ENCODE measurements at places on chromosomes 7 and 10. TPM values are rescaled to one million over a fixed set of nuclear protein-coding genes. Genes with fewer than 3 reads are reported as not detected.
A peak's percentile ranks its signal among the peaks of the same experiment; 100 is the strongest.

DNA sequence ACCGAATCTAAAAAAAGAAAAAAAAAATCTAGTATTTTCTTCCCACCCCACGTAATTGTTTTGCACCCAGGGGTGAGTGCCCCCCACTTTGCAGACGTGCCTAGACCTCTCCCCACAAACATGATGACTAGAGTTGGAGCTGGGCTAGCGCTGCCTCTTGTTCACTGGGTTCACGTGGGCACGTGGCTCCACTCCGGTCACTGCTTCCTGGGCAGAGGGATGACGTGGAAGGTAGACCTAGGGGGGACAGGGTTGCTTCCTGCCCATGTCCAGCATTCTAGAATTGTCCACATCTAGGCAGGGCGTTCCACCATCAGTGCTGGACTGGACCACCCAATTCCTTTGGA is 861 bp upstream of the LIMK1 start:
- no peak for DNase-seq

DNA sequence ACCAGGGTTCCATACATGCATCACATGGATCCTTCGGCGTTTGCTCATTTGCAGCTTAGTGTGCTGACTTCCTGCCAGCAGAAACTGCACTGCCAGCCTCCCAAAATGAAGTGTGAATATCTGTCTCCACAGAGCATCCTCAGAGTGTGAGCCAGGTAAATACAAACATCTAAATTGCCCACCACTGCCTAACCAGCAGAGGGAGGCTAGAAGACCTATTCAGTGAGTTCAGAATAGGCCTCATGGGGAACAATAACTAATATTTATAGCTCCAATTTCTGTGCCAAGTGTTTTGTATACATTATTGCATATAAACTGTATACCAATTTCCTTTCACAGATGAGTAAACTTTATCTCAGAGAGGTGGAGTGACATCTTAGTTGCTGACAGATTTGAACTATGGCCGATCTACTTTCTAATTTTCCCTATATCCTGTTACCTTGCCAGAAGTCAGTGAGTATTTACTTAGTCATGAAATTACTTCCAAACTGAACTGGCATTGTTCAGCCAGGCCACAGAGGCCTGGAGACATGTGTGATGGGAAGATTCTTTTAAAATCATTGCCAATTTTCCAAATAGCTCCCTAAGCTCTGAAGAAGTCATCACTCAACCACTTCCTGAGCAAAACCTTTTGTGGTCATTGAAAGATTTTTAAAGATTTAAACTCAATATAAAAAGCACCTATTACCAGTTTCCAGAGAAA is 926.5 kb upstream of the GHITM start:
- DNase-seq = no peak

GRCh38 chr10:69413221-69413865 is 3.4 kb downstream of the TACR2 start:
- peak; percentile 56 for DNase-seq

DNA sequence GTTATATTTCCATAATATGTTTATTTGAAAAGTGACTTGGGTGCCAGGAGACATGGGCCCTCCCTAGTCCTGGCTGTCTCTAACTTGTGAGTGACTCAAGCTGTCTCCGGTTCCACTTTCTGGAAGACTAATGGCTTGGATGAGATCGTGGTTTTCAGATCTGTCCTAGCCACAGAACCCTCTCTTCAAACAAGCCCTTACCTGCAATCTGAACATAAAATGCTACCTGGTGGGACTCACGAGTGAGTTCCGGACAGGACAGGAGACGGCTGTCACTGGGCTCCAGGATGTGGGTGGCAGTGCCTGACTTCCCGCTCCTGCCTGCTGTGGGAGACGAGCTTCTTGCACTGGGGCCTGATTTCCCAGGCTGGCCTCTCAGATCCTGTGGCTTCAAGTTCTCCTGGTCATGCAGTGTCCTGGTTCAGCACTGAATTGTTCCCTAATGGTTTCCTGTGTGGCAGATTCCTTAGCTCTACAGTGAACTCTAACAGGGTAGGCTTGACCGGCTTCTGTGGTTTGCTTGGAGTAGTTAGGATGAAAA is 26.0 kb upstream of the PFKFB3 start:
- DNase-seq = no peak

DNA sequence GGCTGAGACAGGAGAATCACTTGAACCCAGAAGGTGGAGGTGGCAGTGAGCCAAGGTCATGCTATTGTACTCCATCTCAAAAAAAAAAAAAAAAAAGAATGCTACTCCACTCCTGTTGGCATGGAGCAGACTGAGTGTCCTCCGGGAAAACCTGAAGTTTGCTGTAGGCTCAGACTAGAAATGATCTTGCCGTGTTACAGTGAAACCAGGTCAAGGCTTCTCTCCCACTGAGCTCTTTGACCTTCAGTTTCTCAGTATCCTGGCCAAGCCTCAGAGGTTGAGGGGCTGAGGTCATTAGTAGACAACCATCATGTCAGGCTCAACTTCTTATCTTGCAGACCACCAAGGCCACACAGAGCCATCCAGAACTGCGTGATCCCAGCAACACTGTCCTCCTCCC is 348.6 kb upstream of the ZNF32 start:
- DNase-seq = no peak

GRCh38 chr10:71295641-71296040 is 23.4 kb upstream of the SLC29A3 start:
- no peak for DNase-seq

- DNase-seq = no peak
Measured at GRCh38 chr7:131012477-131013031, 278.5 kb upstream of the KLF14 start.

- DNase-seq = no peak
Measured at GRCh38 chr10:93437946-93438612, 44.1 kb downstream of the MYOF start.

- DNase-seq = no peak
Measured at GRCh38 chr10:114811862-114812261, 9.7 kb upstream of the FHIP2A start.

- no peak for DNase-seq
Measured at GRCh38 chr7:83502636-83503035, 146.3 kb downstream of the SEMA3E start.

DNA sequence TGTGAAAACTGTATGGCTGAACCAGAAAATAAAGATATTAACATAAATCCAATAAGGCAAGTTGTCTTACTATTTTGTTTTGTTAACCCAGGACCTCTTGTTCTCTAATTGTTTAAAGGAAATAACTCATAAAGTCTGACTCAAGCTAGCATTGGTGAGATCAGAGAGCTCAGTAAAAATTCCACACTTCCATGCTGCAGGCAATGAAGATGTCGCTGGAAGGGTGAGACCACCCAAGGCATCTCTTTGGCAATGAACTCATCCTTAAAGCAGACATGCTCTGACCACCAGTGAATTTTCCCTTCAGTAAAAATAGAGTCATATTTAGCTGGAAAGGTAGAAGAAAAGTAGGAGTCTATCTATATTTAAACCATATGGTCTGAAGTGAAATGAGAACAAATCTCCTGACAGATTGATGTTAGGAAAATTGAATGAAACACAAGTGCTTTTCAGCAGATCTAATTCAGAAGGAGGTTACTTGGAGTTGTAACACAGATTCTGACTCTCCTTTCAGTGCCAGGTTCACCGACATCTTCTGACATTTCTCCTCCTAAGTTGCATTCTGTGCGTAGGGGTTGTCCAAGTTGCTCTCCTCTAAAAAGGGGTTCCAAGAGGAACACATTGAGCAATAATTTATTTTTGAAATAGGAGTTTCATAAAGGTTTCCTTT is 32.8 kb upstream of the VIPR2 start:
- DNase-seq = no peak

DNA sequence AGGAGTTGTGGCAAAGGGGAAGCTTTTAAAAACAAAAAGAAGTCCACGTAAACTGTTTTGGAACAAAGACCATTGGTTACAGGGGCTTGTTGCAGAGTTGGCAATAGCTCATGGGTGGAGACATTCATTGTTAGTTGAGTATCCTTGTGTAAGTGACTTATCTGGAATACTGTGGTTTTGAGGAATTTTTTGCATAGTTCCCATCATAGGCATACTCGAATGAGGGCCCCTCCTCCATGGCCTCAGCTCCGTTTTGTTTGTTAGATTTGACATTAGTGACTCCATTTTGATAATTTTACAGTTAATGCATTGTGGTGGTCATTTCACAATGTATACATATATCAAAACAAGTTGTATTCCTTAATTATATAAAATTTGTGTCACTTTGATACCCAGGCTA is 12.8 kb upstream of the SMKR1 start:
- DNase-seq = no peak

- no peak for DNase-seq
Measured at GRCh38 chr7:81333536-81333935, 414.7 kb upstream of the SEMA3C start.

GRCh38 chr10:110168601-110169481 is 38.6 kb upstream of the MXI1 start:
- DNase-seq = no peak

- DNase-seq = no peak
Measured at GRCh38 chr7:11232462-11232861, 258.8 kb downstream of the PHF14 start.

- DNase-seq = no peak
Measured at GRCh38 chr10:12051241-12051640, 8.6 kb upstream of the UPF2 start.

DNA sequence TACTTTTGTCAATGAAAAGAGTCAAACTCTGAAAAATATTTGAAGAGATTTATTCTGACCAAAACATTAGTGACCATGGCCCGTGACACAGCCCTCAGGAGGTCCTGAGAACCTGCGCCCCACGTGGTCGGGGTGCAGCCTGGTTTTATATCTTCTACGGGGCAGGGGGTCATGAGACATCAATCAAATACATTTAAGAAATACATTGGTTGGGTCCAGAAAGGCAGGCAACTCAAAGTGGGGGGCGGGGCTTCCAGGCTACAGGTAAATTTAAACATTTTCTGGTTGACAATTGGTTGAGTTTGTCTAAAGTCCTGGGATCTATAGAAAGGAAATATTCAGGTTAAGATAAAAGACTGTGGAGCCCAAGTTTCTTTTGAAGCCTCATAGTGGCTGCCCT is 34.8 kb upstream of the BNIP3 start:
- no peak for DNase-seq

- no peak for DNase-seq
Measured at GRCh38 chr10:85978566-85979358, 387.8 kb downstream of the GRID1 start.

- DNase-seq = no peak
Measured at GRCh38 chr7:1444214-1444924, 14.9 kb downstream of the MICALL2 start.

GRCh38 chr7:27590416-27590815 is 72.3 kb downstream of the HIBADH start:
- DNase-seq = no peak

GRCh38 chr7:123431075-123431614 is 103.2 kb downstream of the IQUB start:
- DNase-seq = no peak

DNA sequence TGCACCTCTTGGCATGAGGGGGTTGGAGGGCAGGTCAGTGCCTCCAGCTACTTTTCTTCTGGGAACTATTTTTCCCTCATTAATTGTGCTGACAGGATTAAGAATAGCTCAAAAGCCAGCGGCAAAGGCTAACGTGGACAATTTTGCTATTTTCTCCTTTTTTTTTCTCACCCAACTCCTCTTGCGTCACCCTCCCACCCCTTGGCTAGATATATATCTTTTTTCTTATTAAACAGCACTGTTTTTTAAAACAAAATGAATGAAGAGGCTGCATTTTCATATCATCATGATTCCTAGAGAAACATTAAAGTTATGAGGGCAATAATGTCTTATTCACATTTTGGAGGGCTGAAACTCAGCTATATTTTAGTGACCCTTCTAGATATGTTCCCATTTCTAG is 251.8 kb upstream of the NFE2L3 start:
- DNase-seq = no peak

DNA sequence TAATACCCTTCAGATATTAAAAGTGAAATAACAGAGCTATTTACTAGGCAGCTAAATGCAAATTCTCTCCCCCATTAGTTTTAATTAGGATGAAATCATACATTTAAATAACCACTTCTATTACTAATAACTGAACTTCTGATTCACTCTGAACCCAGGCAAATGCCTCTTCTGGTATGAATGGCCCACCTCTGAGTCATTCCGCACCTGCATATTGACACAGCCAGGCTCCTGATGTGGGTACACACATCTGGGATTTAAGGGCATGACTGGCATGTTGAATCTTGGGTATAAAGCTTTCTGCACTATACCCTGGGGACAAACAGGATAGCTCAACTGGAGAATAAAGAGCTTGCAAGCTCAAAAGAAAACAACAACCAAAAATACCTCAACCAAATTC is 140.9 kb downstream of the AUTS2 start:
- no peak for DNase-seq

- DNase-seq = no peak
Measured at GRCh38 chr10:57420881-57421280, 846.8 kb downstream of the IPMK start.

DNA sequence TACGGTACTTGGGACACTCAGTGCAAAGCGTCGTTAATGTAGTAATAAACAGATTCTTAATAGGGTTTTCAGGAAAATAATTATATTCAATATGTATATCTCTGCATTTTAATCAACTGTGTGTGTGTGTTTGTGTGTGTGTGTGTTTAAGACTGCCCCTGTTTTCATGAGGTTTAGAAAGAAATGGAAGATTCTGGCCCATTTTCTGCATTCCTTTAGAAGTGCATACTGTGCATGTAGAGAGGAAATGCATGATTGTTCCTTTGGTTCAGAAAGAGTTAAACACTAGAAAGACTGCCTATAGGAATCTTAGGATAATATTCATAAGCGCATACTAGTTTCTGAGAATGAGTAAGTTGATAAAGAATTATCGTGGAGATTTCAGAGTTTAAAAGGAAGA is 975 bp downstream of the CNTNAP2 start:
- DNase-seq = no peak

- DNase-seq = no peak
Measured at GRCh38 chr7:19413443-19413965, 268.3 kb upstream of the FERD3L start.

DNA sequence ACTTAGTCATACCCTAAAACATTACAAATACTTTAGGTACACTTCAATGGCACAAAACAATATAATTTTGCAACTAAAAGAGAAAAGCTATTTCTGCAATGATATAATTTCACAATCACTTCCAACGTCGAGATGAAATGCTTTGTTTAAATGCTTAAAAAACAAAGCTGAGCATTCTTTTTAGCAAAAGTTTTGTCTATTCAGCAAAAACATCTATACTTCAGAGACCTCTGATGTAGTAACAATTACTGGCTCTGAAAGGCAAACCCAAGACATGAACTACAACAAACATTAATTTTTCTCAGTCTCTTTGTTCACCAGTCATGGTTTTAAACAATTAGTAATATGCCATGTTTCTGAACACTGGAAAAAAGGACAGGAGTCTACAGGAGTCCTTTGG is 16.4 kb downstream of the OAT start:
- DNase-seq = no peak

Gene OPN1SW
- not detected for total RNA-seq

Gene LYZL2
- total RNA-seq = not detected

Gene FAM24B
- total RNA-seq = 4.9 TPM

Gene SPDYE1
- not detected for total RNA-seq

Gene NYAP1
- total RNA-seq = 1.2 TPM

Gene LRRC18
- 0.20 TPM for total RNA-seq

Gene ING3
- total RNA-seq = 14.4 TPM

Gene CCDC172
- not detected for total RNA-seq

Gene CPXM2
- total RNA-seq = 7.6 TPM

Gene AOAH
- total RNA-seq = 17.0 TPM

Gene NPFFR1
- total RNA-seq = 0.03 TPM

Gene ASIC3
- 4.4 TPM for total RNA-seq

Gene SFTPA2
- total RNA-seq = 7.9 TPM
